B cell (primary cell): ENCODE measurements at places on chromosomes 12 and 14.

DNA sequence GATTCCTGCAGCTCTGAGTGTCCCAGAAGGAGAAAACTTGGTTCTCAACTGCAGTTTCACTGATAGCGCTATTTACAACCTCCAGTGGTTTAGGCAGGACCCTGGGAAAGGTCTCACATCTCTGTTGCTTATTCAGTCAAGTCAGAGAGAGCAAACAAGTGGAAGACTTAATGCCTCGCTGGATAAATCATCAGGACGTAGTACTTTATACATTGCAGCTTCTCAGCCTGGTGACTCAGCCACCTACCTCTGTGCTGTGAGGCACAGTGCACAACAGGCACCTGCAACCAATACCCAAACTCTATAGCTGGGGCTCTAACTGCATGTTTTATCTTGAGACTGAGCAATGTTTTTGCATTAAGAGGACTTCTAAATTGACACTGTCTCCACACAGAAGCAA is 379.2 kb upstream of the OR4E1 start:
- DNase-seq = no peak

- no peak for DNase-seq
These were observed 441.6 kb upstream of the FBXO33 start for GRCh38 chr14:39873791-39874190.

DNA sequence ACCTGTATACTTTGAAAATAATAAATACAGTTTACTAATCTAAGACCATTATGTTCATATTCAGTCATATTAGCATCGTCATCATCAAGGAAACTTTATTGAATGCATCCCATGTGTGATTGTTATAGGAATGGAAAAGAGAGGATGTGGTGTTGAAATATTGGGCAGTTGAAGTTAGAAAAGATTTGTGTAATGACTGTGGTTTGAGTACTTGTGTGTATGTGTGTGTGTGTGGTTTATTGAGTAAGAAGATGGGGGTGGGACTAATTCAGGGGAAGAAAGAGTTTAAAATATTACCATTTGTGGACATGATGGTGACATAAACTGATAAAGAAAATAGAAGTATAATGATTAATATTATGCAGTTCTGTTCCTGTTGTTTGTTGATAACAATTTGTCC is 238.7 kb upstream of the SEL1L start:
- no peak for DNase-seq

- no peak for DNase-seq
These were observed 25.3 kb upstream of the RBM19 start for GRCh38 chr12:113991224-113992044.

DNA sequence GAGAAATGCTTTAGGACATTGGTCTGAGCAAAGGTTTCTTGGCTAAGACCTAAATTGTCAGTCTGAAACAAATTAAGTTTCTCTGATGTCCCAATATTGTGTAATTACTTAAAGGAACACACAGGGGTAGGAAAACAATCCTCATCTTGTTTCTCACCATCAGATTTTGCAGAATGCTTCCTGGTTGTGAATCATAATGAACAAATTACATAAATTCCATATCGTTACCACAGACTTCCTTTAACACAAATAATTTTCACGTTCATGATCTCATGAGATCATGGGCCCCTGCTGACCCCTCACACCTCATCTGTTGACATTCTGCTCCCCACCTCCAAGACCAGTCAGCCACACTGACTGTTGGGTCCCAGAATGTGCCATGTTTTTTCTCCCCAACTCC is 194.1 kb downstream of the MON2 start:
- no peak for DNase-seq

DNA sequence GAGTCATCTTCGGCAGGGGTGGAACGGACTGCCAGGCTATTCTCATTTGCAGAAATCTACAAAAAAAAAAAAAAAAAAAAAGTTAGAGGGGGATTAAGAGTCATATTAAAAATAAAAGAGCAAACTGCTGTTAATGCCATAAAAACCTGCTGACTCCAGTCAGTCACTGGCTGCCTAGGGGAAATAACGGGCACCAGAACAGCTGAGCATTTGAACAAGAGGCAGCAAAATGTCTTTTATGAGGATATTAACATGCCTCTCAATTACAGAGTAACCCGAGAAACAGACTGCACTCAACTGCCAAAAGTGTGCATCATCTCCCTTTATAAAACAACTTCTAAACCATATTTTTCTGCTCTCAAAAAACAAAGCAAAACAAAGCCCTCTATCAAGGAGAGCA is 28.7 kb upstream of the CERS5 start:
- no peak for DNase-seq

DNA sequence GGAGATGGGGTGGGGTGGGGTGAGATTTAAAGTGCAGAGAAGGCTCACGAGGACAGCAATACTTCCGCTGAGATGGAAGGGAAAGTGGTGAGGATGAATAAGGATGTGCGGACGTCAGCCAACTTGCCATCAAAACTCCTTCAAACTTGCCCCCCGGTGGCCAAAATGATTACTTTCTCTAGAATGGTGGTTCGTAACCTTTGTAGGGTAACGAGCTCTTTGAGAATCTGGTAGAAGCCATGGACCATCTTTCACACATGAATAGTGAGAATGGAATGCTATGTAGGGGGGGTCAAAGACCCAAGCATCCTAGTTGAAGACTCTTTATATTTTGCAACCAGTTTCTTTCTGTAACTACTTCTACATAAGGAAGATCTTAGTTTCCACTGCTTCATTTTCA is 245.9 kb upstream of the DDHD1 start:
- no peak for DNase-seq

GRCh38 chr12:27477049-27477448 is 30.5 kb downstream of the SMCO2 start:
- no peak for DNase-seq

- no peak for DNase-seq
These were observed 17.3 kb downstream of the TOGARAM1 start for GRCh38 chr14:44979273-44979672.

DNA sequence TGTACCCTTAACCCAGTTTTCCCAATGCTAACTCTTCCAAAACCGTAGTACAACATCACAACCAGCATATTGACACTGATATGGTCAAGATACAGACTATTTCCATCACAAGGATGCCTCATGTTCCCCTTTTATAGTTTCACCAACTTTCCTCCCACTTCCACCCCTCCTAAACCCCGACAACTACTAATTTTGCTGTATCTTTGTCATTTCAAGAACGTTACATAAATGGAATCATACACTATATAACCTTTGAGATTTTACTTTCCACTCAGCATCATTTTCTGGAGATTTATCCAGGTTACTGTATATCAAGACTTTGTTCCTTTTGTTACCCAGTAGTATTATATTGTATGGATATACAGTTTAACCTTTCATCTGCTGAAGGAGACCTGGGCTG is 88.9 kb downstream of the MED13L start:
- peak; percentile 21 for DNase-seq

GRCh38 chr12:56616925-56617324 is 13.2 kb downstream of the BAZ2A start:
- no peak for DNase-seq

DNA sequence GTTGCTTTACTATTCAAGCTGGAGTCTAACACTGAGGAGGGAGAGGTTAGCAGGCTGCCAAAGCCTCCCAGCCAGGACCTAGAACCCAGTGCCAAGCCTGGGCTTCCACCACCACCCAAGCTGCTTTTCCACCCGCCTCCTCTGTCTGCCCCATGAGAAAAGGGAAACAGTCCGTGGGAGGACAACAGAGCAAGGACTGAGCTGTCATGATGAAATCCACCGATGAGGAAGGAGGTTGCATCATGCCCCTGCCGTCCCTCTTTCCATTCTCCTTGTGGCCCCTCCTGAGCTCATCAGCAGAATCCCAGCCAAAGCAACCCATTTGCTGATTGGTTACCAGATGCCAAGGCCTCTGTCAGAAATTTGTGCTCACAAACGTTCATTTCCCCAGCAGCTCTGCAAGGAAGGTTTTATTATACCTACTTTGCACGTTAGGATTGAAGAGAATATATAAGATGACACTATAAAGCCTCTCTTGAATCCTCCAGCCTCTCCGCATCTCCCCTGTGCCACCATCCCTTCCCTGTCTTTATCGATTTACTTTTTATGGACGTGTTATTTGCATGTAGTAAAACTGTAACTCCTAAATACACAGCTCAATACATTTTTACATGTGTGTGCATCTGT is 6.3 kb upstream of the SERPINA1 start:
- DNase-seq = no peak

DNA sequence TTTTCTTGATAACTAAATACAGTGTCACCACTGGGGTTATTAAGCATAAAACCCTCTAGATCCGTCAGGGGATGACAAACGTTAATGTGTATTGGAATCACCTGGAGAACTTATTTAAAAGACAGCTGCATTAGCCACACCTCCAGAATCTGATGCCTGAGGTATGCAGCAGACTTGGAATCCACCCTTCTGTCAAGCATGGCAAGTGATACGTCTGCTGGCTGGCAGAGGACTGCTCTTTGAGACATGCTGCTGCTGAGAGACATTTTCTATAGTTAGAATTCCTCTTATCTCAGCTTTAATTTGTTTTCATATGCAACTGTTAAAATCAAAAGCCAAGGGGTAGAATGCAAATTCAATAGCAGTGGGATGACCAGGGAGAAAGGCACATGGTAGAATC is 496.3 kb downstream of the NELL2 start:
- DNase-seq = no peak

- DNase-seq = no peak
These were observed 149.0 kb downstream of the TGFB3 start for GRCh38 chr14:75832621-75833297.

DNA sequence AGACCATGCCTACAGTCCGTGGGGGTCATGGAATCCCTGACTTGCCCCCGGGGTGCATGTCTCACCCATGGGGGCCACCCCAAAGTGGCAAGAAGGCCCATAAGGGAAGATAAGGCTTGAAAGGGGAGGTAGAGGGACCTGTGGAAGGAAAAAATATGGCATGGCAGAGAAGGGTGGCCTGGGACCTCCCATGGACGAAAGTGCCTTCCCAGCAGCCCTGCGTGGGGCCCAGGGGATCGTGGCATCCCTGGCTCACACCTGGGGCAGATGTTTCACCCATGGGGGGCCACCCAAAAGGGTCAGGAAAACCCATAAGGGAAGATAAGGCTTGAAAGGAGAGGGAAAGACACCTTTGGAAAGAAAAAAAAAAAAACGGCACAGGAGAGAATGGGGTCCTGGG is 264.6 kb downstream of the ALG10 start:
- DNase-seq = no peak

DNA sequence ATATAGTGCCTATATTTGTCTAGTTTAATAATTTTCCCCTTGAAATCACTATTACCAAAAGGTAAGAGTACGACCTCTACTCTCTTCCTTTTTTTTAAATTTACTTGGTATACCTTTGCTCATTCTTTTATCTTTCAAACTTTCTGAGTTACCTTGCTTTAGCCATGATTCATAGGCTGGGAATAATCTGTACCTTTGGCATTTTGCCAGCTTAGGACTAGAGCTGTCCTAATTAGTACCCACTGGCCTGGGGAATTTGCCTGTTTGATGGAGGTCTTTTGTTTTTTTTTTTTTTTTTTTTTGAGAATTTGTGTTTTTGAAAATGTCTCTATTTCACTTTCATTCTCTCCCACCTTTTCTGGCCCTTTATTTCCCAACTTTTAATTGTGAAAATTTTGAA is 8.7 kb upstream of the SLC4A8 start:
- DNase-seq = no peak

DNA sequence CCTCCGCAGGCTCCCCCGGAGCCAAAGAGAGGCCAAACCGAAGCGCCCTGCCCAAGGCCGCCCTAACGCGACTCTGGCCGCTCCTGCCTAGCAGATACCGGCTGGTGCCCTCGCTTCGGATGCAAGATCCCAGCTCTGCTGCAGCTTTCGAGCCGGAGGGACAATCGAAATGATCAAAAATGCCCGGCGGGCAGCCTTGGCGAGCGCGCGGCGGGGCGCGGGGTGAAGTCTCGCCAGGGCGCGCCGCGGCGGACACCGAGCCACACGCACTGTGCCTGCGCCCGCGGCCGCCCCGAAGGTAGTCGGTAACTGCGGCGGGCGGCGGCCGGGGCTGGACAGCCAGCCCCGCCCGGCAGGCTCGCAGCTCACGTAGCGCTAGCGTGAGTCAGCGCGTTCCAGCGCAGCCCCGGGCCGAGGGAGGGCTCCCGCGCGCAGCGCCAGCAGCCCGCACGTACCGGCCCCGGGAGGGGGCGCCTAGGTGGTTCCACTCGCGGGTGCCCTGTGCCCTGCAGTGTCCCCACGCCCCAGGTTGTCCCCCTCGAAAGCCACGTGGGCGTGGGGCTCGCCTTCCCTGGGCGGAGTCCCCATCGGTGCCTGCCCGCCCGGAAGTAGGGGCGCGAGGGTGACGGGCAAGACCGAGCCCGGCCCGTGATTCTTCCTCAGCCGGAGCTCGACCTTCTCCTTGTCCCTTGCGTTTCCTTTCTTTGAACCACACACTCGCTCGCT is 109.2 kb upstream of the EGLN3 start:
- DNase-seq = peak; percentile 37

- peak; percentile 58 for DNase-seq
These were observed 10.2 kb upstream of the SERPINA9 start for GRCh38 chr14:94485944-94486841.

- DNase-seq = peak; percentile 22
These were observed 24.3 kb downstream of the ZFC3H1 start for GRCh38 chr12:71639341-71639760.
